ENCODE measurements at places on chromosomes 2 and 18.

GRCh38 chr2:240663546-240664190, 19.0 kb downstream of the AQP12B start:
- no peak for DNase-seq

DNA sequence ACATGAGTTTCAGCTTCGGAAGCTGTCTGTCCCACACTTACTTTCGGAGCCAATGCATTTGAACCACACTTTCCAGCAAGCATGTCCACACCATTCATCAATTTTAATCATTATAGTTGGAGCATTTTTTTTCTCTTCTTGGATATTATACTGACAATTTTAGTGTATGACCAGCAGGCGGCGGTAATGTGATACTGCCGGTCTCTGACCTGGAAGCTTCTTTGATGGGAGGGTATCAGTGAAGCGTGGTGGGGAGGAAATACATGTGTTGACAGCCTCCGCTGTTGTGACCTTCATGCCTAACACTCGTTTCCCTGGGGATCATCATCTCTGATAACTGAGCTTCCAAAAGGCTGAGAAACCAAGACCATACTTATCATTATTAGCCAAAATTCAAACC, 231.7 kb downstream of the GBX2 start:
- no peak for DNase-seq

GRCh38 chr18:43751203-43751602, 473.9 kb upstream of the SYT4 start:
- DNase-seq: no peak

DNA sequence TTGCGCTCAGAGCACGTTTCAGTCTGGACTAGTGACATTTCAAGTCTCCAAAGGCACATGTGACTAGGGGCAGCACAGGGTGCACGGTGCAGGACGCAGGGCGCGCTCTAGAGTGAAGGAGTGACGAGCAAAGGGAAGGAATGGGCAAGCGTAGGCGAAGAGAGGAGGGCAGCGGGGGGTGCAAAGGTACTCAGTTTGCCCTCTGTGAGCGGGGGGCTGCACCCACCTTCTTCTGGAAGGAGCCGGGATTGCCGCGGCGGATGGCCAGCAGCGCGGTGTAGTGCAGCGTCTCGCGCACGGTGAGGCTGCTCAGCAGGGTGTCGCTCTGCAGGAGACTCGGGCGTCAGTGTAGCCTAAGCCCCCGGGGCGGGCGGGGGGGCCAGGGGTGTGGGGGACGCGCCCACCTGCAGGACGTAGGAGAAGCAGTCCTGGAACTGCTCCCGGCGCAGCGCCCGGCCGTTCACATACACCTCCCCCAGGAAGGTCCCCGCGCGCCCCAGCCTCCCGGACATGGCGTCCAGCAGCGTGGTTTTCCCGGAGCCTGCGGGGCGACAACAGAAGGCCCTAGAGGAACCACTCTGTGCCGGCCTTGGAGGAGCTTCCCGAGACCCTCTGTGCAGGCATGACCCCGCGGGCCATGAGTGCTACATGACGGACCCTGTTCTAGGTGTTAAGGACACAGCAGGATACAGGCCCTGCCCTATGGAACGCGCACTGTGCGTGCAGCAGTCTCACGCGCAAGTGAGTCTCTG, 6.9 kb downstream of the ABCG5 start:
- peak; percentile 18 for DNase-seq

- no peak for DNase-seq
Observed at GRCh38 chr2:225379856-225380255, 19.7 kb upstream of the NYAP2 start.

- DNase-seq: no peak
Observed at GRCh38 chr2:143852759-143853158, 667.2 kb downstream of the ZEB2 start.

GRCh38 chr2:47190188-47190881, 35.2 kb upstream of the STPG4 start:
- DNase-seq: no peak

DNA sequence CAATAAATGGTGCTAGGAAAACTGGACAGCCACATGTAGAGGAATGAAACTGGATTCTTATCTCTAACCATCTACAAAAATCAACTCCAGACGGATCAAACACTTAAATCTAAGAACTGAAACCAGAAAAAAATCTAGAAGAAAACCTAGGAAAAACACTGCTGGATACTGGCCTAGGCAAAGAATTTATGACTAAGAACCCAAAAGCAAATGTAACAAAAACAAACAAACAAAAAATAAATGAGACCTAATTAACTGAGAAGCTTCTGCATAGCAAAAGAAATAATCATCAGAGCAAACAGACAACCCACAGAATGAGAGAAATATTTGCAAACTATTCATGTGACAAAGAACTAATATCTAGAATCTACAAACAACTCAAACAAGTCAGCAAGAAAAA, 314.0 kb upstream of the REV1 start:
- DNase-seq: no peak

- DNase-seq: no peak
Observed at GRCh38 chr2:239278941-239279365, 121.9 kb downstream of the HDAC4 start.

- DNase-seq: no peak
Observed at GRCh38 chr2:44679584-44679983, 261.9 kb upstream of the SIX3 start.

- peak; percentile 85 for DNase-seq
Observed at GRCh38 chr18:10010611-10011015, 96.8 kb downstream of the VAPA start.

- no peak for DNase-seq
Observed at GRCh38 chr2:192029089-192029488, 165.6 kb downstream of the TMEFF2 start.

- no peak for DNase-seq
Observed at GRCh38 chr18:73153271-73153670, 285.5 kb upstream of the NETO1 start.

- DNase-seq: no peak
Observed at GRCh38 chr2:112880091-112880531, 30.9 kb upstream of the IL37 start.

GRCh38 chr2:96138179-96139145, at the start of gene ASTL:
TSS of gene ASTL (minus strand) at chr2:96138502. CDS start at chr2:96138436, 66 bp downstream.
- peak; percentile 80 for DNase-seq

GRCh38 chr2:216057688-216058193, 23.9 kb downstream of the PECR start:
- no peak for DNase-seq

DNA sequence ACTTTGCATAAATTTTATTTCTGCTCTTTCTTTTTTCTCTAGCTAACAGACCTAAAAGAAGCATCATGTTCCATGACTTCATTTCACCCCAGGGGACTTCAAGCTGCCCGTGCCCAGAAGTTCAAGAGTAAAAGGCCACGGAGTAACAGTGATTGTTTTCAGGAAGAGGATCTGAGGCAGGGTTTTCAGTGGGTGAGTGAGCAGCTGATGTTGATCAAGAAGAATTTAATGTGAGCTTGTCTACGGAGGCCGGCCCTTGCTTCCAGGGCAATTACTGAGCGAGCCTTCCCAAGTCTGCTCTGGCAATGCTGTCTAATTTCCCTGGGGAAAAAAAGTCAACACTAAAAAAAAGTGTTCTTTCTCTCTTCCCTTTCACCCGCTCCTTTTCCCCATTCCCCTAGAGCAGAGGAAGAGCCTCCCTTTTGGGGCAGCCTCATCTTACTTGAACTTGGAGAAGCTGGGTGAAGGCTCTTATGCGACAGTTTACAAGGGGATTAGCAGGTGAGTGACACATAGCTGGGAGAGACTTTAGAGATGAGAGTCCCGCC, 1.2 kb downstream of the CDK15 start:
- peak; percentile 24 for DNase-seq

DNA sequence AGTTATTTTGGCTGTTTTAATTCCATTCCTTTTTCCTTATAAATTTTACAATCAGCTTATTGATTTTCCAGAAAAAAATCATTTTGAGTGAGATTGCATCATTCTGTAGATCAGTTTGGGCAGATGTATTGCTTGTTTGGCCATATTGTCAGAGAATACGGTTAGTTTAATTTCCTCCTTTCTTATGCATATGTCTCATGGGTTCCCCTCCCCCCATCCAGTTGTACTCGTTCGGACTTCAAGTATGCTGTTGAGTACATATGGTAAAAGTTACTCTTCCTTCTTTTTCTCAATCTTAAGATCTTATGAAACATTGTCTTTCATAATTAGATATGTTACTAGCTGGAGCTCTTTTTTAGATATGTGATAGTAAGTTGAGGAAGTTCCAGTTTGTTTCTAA, 131.2 kb upstream of the TTC27 start:
- DNase-seq: no peak

DNA sequence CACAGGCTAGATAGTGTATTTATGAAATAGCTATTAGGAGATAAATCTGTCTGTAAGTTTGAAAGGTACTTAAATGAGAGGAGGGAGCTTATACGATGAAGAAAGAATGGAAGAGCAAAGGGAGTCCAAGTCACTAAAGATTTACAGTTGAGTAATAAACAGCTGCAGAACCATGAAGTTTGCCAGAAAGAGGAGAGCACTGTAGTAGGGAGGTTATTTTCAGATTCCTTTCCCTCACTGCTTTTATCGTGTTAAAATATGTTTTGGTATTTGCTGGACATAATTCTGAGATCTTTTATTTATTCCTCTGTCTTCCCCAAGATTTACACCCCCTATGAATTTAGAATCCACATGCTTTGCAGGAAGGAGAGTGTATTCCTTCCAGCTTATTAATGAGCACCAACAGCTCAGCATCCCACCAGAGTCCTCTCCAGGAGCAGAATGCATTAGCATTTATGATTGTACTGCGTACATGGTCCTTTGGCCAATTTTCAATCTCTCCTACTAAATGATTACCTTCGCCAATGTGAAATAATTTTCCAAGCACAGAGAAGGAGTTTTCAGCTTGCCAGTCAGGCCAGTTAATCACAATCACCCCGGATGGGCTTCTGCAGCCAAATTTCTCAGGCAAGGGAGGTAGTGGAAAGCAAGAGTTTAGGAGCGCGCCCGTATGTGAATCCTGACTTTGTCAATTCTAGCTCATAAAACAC, 297.0 kb downstream of the NBAS start:
- peak; percentile 16 for DNase-seq

DNA sequence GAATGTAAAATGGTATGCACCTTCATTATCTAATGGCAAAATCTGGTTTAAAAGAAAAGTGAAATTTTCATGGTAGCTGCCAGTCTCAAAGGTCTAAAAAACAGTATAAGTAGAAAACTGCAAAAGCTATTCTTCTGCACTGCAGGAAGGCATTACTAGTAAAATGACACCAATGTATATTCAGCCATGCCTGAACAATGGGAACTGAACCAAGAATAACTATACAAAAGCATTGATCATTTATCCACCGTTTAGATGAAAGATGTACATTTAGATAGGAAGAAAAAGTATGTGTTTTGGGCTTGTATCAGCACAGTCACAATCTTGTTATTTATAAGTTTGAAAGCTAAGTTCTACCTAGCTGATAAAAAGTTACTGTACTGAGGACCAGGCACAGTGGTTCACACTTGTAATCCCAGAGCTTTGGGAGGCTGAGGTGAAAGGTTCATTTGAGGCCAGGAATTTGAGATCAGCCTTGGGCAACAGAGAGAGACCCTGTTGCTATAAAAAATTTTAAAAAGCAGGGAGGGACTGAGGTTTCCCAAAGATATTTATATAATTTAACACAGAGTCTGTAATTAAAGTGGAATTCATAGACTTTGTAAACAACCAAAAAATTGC, 163.1 kb upstream of the WDSUB1 start:
- DNase-seq: no peak

DNA sequence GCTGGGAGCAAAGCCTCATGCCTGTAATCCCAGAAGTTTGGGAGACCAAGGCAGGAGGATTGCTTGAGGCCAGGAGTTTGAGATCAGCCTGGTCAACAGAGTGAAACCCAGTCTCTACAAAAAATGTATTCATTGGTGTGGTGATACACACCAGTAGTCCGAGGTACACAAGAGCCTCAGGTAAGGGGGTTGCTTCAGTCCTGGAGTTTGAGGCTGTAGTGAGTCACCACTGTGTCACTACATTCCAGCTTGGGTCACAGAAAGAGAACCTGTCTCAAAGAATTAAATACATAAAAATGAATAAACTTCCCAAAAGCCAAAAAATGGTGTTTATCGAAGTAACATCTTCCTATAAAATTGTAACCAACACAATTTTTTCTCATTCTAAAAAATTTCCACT, 568.1 kb upstream of the LINC00305 start:
- no peak for DNase-seq

- DNase-seq: peak; percentile 59
Observed at GRCh38 chr18:41343808-41344207, 611.2 kb upstream of the PIK3C3 start.

GRCh38 chr2:57842531-57842930, 204.1 kb upstream of the VRK2 start:
- no peak for DNase-seq

DNA sequence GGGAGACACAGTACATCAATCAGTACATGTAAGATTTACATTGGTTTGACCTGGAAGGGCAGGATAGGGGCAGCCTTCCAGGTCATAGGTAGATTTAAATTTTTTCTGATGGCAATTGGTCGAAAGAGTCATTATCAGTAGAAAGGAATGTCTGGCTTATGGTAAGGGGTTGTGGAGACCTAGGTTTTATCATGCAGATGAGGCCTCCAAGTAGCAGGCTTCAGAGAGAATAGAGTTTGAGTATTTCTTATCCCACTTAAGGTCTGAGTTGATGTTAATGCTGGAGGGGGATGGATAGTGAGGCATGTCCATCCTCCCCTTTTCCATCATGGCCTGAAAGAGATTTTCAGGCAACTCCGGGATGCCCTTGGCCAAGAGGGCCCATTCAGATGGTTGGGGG, 60.7 kb downstream of the SPTBN1 start:
- DNase-seq: no peak

DNA sequence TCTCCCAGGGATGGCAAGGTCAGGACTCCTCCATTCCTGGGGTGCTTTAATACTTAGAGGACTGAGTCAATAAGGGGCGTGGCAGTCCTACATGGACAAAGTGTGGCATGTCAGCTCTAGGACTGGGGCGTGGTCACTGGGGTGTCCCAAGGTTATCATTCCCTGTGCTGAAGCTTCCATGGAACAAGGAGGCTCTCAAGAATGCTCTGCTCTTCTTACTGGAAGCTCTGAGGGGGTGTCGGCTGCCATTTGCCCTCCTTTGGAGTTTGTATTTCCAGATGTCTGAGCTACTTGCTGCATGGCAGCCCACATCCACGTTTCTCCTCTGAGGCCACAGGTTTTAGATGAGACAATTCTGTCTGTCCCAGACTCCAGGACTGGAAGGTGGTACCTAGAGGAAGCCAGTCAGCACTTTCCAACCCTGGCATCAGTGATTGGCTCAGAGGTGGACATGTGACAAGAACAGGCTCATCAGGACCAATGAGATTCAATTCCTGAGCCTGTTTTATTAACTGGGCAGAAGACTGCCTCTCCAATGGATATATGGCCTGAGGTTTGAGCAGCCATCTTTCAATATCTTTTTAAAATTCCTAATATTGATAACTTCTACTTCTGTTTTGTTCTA, 128.9 kb upstream of the ARL4C start:
- no peak for DNase-seq
